Chondrocyte (in vitro differentiated cells): ENCODE measurements at places on chromosomes 16 and 17. TPM values are rescaled to one million over a fixed set of nuclear protein-coding genes. Genes with fewer than 3 reads are reported as not detected.

Gene PEMT
- total RNA-seq, result 27.5 to 33.8 TPM (median 31.1 TPM) in 3 replicates

Gene LAT
- total RNA-seq, result 10.2 to 13.6 TPM (median 11.7 TPM) in 3 replicates

Gene LGALS9B
- total RNA-seq, result not detected in 3 replicates

DNA sequence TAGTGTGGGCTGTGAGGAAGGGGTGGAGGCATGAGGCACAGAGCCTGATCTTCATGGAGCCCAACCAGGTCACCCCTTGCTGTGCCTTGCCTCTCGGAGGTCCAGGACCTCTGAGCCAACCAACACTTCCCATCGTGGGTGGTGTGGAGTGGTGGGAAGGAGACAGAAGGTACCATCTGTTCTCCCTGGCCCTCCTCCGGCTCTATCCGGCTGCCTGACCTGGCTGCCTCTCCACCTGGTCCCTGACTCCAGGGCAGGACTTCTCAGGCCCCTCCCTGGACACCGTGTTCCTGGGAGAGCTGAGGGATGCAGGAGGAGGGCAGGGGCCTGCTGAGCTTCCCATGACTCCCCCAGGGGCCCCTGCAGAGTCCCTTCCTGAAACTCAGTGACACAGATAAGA, 3.9 kb downstream of the PDK2 start:
- H3K27me3 ChIP-seq, result no peaks in the 10 kb centered on the region
- no peak for DNase-seq
- H3K4me3 ChIP-seq, result no peak overlapping the region

- H3K27ac ChIP-seq, result peak overlapping the region; percentile 80
- peak overlapping the region; percentile 65 for H3K4me3 ChIP-seq
- no peaks in the 10 kb centered on the region for H3K27me3 ChIP-seq
- DNase-seq, result no peak
- H3K4me1 ChIP-seq, result peaks cover 38% of the 10 kb centered on the region
- peaks cover 8% of the 10 kb centered on the region for H3K36me3 ChIP-seq
These were observed 5.4 kb upstream of the ZNF213 start for GRCh38 chr16:3129137-3130131.

DNA sequence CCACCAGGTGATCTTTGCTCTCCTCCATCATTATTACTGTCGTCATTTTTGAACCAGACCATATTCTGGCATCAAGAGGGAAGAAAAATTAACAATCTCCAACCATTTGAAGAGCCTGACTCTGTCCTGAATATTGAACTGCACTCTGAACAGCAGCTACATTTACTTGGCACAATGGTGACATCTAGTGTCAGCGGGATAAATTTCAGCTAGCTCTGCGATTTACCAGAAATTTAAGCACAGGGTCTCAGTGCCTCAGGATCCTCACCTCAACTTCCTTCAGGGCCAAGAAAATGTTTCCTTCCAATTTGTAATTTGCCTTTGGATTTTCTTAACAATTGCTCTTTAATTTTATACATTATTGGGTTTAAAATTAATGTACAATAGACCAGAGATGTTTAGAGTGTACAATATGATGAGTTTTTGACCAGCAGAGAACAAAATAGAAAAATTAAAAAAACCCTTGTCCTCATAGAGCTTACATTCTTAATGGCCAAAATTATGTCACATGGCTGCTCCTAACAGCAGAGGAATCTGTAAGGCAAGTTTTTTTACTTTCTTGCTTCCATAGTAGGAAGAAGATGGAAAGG, 10.7 kb upstream of the ZNF19 start:
- no peaks in the 10 kb centered on the region for H3K36me3 ChIP-seq
- no peak overlapping the region for H3K4me3 ChIP-seq
- H3K27ac ChIP-seq, result no peak overlapping the region
- H3K27me3 ChIP-seq, result peaks cover 18% of the 10 kb centered on the region
- no peaks in the 10 kb centered on the region for H3K4me1 ChIP-seq
- DNase-seq, result no peak

DNA sequence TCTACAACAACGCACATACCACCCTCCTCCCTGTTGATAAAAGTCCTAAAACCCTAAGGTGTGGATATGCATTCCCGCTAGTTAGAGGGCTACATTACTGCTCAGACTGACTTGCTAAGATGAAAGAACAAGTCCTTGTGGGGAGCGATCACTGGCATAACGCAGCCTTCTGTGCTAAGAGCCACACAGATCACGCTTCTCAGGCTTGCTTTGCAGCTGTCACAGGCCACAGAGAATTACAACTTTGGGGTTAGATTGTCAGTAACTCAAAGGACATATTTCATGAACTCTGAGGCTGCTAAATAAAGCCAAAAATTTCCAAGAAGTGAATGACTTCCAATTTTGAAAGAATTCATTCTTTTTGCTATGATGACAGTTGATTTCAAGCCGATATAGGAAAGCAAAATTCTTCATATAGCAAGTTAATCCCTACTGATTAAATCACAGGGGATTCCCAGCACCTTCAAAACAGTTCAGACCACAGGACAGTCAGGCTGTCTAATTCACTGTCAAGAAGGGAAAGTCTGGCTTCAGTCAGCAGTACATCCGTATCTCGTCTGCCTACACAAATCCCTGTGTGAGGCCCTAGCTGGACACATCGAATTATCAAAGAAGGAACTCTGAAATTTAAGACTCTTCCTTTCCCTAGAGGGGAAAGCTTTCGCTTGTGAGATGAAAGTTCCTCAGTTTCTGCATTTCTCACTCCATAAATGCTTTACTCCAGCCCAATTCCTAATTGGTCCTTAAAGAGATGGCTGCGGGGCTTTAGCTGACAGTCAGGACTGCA, 107.1 kb downstream of the VPS53 start:
- no peaks in the 10 kb centered on the region for H3K27me3 ChIP-seq
- peaks cover 22% of the 10 kb centered on the region for H3K4me1 ChIP-seq
- no peak for DNase-seq
- H3K4me3 ChIP-seq, result no peak overlapping the region

GRCh38 chr17:7644775-7645174, 6.0 kb upstream of the ATP1B2 start:
- H3K4me1 ChIP-seq, result no peaks in the 10 kb centered on the region
- no peak overlapping the region for H3K4me3 ChIP-seq
- no peak for DNase-seq
- no peaks in the 10 kb centered on the region for H3K36me3 ChIP-seq
- H3K27ac ChIP-seq, result no peak overlapping the region

DNA sequence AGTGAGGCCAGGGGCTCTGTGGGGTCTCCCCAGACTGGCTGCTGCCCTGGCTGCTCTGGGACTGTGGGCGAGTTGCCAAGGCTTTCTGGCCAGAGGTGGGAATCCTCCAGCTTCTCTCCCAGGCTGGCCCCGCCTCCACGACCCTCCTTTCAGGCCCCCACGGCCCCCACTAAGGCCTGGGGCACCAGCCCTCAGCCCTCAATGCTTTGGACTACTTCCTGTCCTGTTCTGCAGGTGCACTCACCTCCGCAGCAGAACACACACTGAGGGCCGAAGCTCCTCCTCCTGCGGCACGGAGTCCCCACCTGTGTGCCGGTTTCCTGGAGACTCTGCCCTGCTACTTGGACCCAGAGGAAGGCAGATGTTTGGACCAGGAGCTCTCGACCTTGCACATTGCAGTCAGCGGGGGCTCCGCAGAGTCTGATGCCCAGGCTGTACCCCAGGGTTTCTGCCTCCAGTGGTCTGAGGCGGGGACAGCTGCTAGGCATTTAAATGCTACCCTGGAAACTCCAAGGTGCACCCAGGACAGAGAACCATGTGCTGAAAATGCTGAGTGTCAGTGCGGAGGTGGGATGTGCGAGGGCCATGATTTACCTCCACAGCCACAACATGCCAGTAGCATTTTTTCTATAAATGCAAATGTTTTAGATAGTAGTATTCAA, 223.8 kb downstream of the IRF8 start:
- DNase-seq, result no peak
- H3K27ac ChIP-seq, result no peak overlapping the region
- H3K4me3 ChIP-seq, result no peak overlapping the region
- H3K4me1 ChIP-seq, result no peaks in the 10 kb centered on the region
- peaks cover 56% of the 10 kb centered on the region for H3K27me3 ChIP-seq

- no peaks in the 10 kb centered on the region for H3K4me1 ChIP-seq
- H3K27ac ChIP-seq, result peak overlapping the region; percentile 59
- no peaks in the 10 kb centered on the region for H3K27me3 ChIP-seq
- no peak for DNase-seq
- no peak overlapping the region for H3K4me3 ChIP-seq
These were observed 42.2 kb downstream of the NDEL1 start for GRCh38 chr17:8477715-8478441.
